ENCODE measurements at places on chromosomes 13 and 19. TPM values are rescaled to one million over a fixed set of nuclear protein-coding genes. Genes with fewer than 3 reads are reported as not detected.

GRCh38 chr13:106522112-106522705 is 13.3 kb downstream of the EFNB2 start:
- no peak for DNase-seq

DNA sequence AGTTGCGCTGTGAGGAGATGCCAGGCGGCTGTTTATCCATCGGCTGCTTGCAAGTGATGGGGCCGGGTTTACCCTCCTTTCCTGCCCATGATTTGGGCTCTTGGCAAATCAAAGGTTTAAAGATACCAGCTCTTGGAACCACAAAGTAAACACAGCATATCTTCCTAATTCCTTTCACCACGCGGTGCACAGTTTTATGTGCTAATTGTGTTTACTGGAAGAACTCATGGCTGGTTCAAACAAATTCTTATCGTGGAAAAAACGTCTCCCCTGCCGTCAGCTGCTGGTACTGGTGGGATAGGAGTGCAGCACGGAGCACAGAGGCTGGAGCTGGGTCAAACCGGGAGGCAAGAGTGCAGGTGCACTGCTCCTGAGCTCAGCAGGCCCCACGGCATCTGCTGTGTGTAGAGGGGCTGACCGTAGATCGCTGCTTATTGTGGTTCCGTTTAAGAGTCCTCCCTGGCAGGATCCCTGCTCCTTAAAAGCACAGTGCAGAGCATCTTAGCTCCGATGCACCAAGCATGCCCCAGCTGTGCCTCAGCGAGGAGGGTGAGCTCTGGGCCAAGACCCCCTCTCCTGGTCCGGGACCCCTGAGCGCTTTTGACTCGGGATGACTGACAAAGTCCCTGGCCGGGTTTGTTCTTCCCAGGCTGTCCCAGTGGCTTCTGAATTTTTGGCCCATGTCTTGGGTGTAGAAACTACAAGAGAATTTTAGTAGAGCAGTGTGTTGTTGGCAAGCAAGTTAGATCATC is 51.3 kb upstream of the GAS6 start:
- no peak for DNase-seq

GRCh38 chr13:31859571-31859970 is 120.2 kb downstream of the RXFP2 start:
- DNase-seq, result no peak

The TNFRSF19 gene
- total RNA-seq, result 14.7 TPM

DNA sequence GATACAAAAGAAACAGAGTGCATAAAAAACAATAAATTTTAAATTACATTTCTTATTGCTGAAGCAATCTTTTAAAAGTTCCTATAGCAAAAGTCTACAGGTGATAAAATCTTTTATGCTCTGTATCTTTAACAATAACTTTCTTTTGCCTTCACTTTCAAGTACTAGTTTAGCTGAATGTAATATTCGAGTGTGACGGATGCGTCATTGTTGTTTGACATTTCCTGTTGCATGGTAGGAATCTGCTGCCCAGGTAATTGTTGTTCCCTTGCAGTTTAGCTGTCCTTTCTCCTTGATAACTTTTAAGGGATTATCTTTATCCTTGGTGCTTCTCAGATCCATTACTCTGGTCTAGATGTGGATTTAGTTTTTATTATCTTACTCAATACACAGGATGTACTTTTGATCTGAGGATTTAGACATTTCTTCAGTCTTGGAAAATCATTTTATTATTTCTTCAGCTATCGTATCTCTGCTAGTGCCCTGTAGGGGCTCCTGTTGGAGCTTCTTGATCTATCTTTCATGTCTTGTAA is 2.1 kb upstream of the CPB2 start:
- no peak for DNase-seq

The FXYD7 gene
- 0.94 TPM for total RNA-seq

The MYO1F gene
- 35.8 TPM for total RNA-seq

DNA sequence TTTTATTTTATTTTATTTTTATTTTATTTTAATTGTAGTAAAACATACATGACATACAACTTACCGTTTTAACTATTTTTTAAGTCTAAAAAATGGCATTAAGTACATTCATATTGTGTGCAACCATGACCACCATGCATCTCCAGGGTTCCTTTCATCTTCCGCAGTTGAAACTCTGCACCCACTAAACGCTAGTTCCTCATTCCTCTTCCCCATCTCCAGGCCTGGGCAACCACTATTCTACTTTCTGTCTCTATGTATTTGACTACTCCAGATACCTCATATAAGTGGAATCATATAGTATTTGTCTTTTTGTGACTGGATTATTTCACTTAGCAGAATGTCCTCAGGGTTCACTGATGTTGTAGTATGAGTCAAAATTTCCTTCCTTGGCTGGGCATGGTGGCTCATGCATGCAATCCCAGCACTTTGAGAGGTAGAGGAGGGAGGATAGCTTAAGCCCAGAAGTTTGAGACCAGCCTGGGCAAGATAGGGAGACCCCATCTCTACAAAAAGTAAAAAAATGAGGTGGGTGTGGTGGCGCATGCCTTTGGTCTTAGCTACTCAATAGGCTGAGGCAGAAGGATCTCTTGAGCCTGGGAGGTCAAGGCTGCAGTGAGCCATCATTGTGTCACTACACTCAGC is 55.7 kb upstream of the ZNF507 start:
- no peak for DNase-seq

GRCh38 chr13:30004204-30004603 is 153.8 kb upstream of the UBL3 start:
- DNase-seq, result no peak

The FAM216B gene
- 0.09 TPM for total RNA-seq

The ZNF780A gene
- total RNA-seq, result 26.2 TPM

DNA sequence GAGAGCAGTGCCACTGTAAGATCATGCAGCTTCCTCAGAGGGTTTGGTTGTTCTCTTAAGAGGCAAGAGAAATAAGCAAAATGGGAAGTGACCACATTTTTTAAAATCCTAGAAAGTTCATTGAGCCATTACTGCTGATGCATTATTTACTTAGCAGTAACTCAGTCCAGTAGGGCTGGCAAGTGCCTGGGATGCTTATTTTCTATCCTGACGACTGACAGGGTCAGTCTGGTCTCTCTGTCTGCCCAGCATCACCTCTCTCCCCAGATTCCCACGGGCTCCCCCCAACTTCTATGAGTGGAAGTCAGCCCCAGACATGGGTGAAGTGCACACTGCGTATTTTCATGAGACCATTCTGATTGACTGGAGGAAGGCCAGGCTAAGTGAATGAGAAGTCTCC is 10.4 kb downstream of the SHISA2 start:
- no peak for DNase-seq

DNA sequence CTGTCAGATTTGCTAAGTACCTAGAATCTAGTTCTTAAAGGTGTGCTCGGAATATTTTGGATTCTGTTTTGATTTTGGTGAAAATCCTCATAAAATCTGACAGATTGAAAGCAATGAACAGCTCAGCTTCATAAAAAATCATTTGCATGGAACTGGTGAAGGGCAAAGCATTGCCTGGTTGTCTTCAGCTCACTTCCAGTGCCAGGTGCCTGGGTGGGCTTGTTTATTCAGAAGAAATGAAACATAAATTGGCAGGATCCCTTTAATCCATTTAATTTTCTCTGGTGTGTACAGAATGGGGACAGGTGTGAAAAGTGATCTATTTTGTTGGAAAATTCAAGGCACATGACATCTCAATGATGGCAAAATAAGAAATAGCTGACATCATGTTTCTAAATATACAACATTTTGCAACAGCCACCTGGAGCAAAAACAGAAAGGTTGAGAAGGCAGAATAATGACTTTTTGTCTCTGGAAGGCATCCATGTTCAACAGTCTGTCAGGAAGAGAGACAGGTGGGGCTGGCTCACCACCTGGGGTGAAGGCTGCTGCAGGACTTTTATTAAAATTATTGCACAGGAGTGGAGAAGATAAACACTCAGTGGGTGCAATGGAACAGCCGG is 52.2 kb downstream of the RFC3 start:
- DNase-seq, result no peak

The ZNF829 gene
- total RNA-seq, result 4.4 TPM

GRCh38 chr19:32387701-32388392 is 17.7 kb upstream of the DPY19L3 start:
- DNase-seq, result peak; percentile 61

GRCh38 chr13:42762251-42762650 is 19.1 kb upstream of the FAM216B start:
- DNase-seq, result no peak

DNA sequence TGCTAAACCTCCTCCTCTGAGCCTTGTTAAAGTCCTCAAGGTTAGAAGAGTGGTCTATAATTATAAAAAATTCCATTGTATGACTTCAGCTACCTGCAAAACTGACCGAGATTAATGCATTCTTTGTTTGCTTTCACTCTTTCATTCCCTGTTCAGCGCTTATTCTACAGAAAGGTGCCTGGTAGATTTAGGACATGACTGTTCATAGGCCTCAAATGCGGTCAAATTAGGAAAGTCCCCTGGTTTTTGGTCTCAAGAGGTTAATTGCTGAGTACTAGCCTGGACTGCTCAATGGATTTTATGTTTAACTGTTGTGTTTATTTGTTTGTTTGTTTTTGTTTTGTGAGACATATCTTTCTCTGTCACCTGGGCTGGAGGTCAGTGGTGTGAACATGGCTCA is 35.4 kb downstream of the KL start:
- no peak for DNase-seq

- no peak for DNase-seq
Observed at GRCh38 chr13:42865768-42866102, 84.4 kb downstream of the FAM216B start.

DNA sequence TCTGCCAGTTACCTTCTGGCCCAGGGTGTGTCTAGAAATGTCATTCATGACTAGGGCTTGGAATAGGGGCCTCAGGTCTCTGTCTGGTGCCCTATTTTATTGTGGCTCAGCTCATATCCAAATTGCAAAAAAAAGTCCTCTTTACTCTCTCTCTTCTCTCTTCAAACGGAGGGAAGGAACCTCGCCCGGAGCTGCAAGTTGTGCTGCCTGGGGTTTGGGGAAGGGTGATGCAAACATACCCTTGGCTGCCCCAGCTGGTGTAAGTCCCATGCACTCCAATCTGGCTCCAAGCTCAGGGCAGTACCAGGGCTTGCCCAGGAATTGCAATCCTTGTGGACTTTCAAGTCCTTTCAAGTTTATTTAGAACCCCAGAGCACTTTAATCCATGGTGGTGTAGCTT is 549.6 kb downstream of the PCDH17 start:
- no peak for DNase-seq

DNA sequence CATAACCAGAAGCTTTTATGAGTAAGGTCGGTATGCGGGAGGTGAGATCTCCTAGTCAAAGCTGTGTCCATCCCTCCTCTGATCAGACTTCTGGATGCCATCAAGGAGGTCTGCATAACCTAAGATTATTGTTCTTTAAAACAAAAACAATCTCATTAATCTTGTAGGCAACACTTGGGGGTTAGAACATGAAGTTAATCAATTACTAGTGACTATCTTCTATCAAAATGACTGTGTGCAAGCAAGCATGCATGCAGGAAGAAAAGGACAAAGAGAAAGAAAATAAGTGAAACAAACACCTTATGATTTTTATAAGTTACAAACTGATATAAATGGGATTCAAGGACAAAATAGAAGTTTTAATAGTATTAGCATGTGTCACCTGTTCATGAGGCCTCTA is 2435.9 kb upstream of the PCDH20 start:
- no peak for DNase-seq

DNA sequence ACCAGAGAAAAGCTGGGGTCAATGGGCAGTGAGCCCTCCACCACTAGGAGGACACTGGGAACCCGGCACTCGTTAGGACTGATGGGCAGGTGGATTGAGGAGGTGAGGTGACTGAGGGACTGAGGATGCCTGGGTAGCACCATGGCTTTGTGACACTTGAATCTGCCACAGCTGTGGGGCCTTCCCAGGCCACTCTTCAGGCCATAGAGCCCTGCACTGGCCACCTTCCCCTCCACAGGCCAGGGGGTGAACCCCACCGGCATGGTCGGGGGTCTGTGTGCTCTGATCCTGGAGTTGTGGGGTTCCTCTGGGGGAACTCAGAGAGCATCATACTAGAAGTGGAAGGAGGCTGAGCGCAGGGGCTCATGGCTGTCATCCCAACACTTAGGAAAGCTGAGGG is 423.5 kb downstream of the ZNF536 start:
- DNase-seq, result no peak

DNA sequence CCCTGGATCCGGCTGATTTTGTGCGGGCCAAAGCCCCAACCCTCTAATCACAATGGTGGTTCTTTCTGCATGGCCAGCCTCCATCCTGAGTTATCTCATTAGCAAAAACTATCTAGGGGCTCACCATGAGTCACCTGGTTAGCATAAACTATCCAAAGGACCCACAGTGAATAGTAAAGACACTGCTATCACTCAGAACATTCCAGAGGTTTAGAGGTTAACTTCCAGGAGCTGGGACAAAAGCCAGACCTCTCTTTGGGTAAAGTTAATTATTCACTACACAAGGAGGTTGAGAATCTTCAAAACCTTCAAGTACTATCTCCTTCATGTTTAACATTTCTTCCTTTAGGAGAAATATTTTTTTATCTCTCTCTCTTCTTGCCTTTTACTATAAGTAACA is 18.8 kb upstream of the PPP5C start:
- no peak for DNase-seq

DNA sequence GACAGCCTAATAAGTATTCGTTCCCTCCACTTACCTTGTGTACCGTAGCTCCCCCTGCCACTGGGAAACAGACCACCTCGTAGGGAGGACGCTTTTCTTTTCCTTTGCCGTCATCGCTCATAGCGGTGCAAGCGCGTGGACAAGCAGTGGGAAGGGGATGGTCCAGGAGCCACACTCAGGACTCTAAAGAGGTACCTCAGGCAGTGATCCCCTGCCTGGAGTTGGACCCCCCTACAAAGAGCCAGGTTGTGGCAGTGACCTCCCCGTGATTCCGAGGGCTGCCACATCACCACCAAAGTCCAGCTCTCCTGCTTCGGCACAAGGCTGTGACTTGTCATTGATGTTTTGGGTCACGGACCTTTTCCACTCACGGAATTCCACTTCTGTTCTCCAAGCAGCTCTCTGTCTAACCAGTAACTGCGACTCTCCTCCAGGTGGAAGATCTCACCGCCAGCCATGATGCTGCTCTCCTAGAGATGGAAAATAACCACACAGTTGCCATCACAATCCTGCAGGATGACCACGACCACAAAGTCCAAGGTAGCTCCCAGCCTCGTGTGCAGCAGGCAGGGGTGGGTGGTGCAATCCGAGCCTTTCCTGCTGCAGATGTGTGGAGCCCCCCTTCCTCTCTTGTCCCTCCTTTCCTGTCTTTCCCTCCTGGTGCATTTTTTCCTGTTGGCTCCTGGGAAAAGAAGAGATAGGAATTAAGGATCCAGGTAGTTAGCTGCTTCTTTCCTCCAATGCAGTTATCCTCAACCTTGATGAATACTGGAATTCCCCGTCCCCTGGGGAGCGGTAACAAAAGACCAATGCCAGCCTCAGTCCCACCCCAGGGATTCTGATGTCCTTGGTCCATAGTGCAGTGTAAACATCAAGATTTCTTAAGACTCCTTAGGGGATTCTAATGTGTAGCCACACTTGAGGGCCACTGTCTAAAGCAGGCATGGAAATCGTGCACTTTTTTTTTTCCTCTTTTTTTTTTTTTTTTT is 107.7 kb downstream of the SLC7A1 start:
- DNase-seq, result no peak
